Smooth muscle cell of trachea (primary cell): ENCODE measurements at places on chromosomes 2 and 18. TPM values are rescaled to one million over a fixed set of nuclear protein-coding genes. Genes with fewer than 3 reads are reported as not detected.

Gene TIA1
- 81.7 and 111 TPM in 2 replicates for total RNA-seq

Gene RAB17
- total RNA-seq = 0.83 TPM in 1 of 2 replicates, not detected in the other

Gene ADD2
- total RNA-seq = 0.29 TPM in 1 of 2 replicates, not detected in the other

Gene DSC2
- total RNA-seq = under 0.01 TPM in 1 of 2 replicates, not detected in the other

Gene MROH2A
- total RNA-seq = not detected in 2 replicates

Gene KCNK3
- total RNA-seq = under 0.01 TPM in 2 replicates

Gene UGT1A4
- not detected in 2 replicates for total RNA-seq

Gene GRHL1
- total RNA-seq = 0.58 and 0.66 TPM in 2 replicates

Gene VSNL1
- total RNA-seq = 0.29 and 0.99 TPM in 2 replicates

Gene ASXL3
- 0.66 and 3.2 TPM in 2 replicates for total RNA-seq

Gene CD28
- total RNA-seq = under 0.01 TPM in 1 of 2 replicates, not detected in the other
